Activated T-helper 9 cell treated with anti-CD3 and anti-CD28 coated beads, Interleukin-2, amount 50 U/mL, for 16 hours (primary cell): ENCODE measurements at places on chromosomes 1 and 21.

DNA sequence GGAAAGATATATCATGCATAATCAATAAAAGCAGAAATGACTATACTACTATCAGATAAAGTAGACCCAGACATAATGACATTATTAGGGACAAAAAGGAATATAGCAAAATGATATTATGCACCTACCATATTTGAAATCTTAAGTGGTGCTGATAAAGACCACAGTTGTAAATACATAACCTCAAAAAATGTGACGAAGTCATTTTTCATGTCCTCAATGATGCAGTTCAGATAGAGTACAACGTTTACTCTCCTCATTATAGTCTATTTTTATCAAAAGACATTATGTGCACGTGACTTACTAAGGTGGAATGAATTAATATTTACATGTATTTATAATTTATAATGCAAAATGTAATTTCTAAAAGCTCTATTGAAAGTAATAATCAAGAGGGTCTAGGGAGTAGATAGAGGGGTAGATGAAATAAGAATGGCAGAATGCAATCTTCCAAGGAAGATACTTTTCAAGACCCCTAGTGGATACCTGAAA, 61.7 kb upstream of the TNFSF4 start:
- DNase-seq: no peak

GRCh38 chr1:244758708-244759107, 76.8 kb upstream of the COX20 start:
- no peak for DNase-seq

DNA sequence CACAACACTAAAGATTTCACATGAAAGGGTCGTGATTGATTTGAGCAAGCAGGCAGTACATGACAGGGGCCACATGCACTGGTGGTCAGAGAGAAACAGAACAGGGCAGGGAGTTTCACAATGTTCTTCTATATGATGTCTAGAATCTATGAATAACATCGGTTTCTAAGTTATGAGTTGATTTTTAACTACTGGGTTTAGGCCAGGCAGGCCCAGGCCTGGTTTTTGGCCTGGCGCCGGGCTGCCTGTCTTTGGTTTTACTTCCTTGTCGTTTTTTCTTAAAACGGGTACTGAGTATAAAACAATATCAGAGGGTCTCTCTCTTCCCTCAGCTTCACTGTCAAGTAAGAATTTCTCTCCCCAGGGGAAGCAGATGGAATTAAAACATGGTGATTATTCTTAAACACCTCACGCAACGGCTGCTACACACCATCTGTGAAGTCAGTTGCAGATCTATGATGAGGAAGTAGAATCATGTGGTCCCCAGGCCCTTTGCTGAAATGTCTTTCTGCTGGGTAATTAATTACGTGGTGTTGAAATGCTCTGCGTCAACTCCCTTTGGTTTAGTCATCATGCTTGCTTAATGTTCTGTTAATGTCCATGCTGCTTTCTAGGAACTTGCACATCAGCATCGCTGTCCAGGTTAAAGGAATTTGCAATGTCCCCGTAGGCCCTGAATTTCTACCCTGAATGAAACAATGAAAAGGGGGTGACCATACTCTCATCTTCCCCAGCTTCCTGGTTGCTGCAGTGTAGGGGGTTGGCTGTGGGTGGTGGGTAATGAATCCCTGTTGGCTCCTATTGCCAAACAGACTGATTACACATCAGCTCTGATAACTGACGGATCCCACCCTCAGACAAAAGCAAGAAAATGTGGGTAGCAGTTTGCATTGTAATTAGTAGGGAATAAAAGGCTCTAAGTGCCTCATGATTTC, 70.3 kb downstream of the SERINC2 start:
- DNase-seq: no peak

DNA sequence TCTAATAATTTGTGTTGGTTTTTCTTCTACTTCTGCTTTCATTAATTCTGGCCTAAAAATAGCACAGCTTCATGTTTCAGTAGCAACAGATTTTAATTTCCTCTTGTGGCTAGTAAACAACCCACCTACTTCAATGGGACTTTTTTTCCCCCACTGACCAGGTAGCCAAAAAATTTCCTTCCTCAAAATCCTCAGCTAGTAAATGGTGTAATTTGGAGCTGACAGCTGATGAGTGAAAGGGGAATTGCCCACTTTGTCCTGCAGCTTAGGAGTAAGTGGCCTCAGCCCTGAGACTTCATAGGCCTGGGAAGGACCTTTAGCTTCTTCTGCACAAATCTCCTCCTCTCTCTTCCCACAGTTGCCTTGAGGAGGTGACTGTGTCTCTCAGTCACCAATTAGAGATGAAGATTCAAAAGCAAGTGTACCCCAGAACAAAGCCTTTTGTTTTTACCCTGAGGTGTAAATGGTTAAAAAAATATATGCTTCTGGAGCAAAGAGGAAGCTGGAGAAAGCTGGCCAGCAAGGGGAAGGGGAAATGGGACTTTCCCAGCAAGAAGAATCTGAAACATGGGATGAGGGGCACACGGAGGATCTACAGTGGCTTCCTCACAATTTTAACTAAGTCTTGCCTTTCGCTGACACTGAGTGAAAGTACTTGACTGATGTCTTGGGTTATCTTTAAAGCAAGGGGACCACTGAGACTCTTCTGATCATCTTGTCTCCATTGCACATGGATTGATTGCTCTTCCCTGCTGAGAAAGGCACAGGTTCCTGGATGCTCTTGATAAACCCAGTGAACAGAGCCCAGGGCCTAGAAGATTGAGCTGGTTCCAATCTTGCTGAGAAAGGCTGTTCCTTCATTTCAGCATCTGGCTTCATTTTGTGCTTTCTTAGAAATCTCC, 35.8 kb upstream of the VCAM1 start:
- no peak for DNase-seq

DNA sequence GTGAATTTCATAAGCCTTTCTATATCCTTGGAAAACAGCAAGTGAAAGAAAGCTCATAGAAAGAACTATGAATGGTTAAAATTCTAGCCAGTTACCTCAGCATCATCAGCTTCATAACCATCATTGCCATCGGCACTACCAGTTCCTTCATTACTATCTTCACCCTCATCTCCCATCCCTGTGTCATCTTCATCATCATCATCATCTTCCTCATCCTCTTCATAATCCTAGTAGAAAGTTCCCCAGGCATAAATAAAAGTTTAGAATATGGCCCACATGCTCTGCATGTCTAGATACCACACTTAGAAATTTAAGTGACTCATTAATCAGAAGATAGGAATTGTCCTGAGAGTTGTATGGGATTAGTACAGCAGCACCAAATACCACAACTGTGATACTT, 49.0 kb downstream of the TPR start:
- DNase-seq: no peak

DNA sequence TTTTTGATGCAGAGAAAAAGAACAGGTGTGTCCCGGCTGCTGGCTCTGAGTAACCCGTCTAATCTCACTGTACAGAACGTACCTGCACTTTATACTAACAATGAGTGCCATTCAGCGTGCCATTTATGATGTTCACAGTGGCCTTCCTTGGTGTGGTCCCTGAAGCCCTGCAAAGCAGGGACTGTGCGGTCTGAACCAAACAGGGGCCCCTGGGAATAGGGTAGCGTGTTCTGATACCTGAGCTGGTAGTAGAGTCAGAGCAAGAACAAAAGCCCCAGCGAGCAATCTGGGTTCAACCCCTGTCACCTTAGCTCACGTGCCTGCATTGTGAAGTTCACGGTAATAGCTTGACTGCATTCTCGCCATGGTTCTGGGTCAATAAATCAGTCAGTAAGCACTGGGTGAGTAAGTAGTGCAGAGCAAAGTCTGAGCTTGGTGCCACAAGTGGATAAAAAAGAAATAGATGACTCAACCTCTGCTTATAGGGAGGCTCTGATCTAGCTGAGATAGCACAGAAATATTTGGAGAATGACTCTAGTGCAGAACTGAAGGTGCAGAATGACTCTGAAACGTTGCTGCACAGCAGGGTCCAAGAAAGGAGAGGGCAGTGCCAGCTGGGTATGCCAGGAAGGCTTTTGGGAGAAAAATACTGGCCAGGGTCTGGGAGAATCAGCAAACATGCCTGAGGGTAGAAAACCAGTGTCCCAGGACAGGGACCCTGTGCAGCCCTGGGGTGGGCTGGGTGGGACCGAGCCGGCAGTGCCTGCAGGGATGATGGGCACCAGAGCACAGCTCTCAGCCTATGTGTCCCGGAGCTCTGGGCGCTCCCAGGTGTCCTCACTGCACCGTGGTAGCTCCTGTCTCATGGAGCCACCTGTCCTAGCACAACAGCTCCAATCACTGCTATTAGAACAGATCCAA, 125.9 kb downstream of the RHOU start:
- DNase-seq: no peak

GRCh38 chr1:59220356-59220755, 76.5 kb upstream of the FGGY start:
- DNase-seq: no peak

GRCh38 chr1:33237579-33237978, 18.7 kb upstream of the ZNF362 start:
- no peak for DNase-seq

GRCh38 chr21:43193088-43193650, 24.4 kb downstream of the CRYAA start:
- no peak for DNase-seq

DNA sequence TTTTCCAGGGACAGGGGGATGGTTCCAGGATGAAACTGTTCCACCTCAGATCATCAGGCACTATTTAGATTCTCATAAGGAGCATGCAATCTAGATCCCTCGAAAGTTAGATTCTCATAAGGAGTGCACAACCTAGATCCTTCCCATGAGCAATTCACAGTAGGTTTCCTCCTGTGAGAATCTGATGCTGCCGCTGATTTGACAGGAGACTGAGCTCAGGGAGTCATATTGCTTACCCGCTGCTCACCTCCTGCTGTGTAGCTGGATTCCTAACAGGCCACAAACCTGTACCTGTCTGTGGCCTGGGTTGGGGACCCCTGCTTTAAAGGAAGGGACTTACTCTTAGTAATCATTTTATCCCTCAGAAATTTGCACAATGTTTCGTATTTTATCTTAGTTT, 9.3 kb downstream of the CTH start:
- DNase-seq: no peak

DNA sequence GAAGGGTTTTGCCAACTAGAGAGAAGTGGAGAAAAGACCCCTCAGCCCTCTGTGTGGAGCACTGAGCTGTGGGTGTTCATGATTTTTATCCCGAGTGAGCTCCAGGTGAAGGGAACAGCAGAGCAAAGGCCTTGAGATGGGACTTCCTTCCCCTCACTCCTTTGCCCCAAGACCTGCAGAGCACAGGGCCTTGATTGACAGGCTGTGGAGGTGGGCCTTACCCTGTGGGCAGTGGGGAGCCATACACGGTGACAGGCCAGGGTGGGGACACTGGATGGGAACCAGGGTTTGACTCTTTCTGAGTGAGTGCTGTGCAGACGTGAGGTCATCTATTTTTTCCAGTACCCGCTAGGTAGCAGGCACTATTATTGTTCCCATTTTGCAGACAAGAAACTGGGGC, 10.5 kb downstream of the KCNQ4 start:
- no peak for DNase-seq

DNA sequence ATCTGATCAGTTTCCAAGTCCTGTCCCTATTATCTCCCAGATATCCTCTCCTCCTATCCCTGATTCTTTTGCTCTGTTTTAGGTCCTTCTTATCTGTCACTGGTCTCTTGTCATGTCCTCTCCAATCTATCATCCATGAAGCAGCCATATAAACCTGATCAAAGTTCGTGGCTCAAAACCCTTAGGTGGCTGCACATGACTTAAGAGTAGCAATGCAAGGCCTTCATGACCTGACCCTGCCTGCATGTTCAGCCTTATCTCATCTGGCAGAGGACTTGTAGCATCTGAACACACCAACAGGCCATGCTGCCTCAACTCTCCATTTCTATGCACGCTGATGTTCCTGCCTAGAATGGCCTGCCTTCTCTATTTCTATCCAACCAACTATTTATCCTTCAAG, 65.2 kb downstream of the NOS1AP start:
- DNase-seq: no peak

GRCh38 chr1:74811436-74812179, 78.7 kb downstream of the TYW3 start:
- no peak for DNase-seq

GRCh38 chr1:51926171-51926812, 47.8 kb upstream of the NRDC start:
- no peak for DNase-seq
